ENCODE measurements at places on chromosomes 3 and 15.

- no peak for DNase-seq
These were observed 1.6 kb upstream of the BNC1 start for GRCh38 chr15:83285979-83286553.

DNA sequence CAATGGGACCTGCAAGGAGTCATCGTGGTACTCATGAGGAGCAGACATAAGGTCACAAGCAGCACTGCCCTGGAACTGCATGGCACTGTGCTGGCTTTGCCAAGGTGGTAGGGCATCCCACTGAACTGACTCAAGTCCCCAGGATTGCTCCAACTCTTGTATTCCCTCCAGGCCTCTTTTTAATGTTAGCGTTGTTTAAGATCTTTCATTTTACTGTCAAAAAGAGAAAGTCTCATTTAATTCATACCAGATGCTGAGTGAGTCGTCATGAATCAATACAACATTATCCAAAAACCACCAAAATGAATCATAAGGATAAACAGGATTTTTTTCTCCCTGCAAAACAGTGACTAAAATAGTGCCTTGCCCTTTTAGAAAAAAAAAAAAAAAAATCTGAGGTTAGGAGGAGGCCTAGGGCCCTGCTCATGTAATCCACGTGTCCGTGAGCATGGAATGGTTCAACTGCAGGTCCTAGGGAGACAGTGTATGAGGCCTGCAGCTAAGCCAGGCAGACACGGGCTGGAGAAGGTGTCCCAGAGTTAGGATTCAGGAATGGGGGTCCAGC, 36.7 kb upstream of the BLM start:
- no peak for DNase-seq

DNA sequence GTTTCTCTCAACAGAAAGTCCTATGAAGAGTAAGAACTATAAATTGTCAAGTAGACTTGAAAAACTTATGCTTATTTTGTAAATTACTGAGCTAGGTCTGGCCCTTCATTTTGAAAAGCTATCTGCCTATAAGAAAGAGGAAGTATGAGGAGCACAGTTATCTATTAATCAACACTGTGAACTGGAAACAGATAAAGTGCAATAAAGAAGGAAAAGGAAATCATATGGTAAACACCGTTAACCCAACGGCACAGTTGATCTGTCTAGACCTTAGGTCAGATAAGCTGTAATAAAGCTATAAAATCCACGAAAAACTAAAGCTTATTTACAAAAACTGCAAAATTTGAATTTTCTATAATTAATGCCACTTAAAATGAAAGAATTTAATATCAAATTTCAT, 242.5 kb downstream of the ZBTB20 start:
- DNase-seq, result no peak

GRCh38 chr3:61936344-61936937, 375.1 kb downstream of the PTPRG start:
- DNase-seq, result no peak

- no peak for DNase-seq
These were observed 56.3 kb upstream of the CSPG5 start for GRCh38 chr3:47634996-47635395.

DNA sequence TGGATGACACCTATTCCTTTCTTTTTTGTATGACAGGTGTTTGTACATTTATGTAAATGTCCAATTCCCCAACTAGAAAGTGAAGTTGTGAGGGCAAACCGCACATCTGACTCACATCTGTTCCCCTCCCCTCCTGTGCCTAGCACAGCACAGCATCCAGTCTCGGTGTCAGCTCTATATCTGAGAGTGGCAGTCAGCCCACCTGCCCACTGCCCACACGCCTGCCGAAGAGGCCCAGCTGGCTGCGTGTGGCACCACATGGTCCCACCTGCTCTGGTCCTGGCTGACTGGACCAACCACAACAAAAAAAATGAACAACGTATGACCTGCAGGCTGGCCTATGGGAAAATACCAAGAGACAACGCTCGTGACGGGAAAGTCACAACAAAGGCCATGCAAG, 62.8 kb downstream of the XXYLT1 start:
- DNase-seq, result no peak

GRCh38 chr3:179531576-179531975, 31.1 kb upstream of the ACTL6A start:
- no peak for DNase-seq

DNA sequence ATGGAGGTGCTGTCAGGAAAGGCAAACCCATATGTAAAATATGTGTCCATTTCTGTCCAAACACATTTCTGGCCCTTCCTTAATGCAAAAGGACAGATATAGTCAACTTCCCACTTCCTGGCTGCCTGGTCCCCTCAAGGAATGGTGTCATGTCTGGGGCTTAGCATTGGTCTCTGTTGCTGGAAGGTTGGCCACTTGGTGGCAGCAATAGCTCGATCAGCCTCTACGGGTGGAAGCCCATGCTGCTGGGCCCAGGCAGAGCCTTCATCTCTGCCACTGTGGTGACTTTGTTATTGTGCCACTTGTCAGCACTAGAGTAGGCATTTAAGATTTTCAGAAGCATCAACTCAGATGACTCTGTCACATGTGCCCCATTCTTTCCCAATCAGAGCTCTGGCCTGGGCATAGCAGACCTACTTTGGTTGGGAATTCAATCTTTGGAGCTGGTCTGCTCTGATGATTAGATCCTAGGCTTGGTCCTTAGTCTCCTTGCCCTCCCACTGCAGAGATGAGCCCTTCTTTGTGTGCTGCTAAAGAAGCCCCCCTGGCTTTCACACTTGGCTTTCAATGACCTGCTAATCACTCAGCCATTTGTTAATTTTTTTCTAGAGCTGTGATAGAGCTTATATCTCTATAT, 51.0 kb upstream of the SPSB4 start:
- DNase-seq, result peak; percentile 8

DNA sequence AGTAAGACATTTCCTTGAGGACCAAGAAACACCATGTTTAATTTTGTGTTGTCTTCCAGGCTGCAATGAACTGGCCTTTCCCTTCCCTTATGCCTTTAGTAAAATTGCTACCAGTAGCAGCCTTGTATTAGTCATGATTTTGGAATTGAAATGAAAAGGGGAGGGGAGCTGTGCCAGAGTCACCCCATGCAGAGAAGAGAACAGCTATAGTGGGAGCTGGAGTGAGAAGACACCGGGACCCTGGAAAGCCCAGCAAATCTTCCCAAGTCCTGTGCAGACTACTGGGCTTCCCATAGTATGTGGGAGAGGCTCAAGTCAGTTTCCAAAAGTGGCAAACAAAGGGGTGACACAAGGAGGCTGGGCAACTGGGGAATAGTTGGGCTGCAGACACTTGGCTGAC, 178.5 kb downstream of the NR1D2 start:
- no peak for DNase-seq

DNA sequence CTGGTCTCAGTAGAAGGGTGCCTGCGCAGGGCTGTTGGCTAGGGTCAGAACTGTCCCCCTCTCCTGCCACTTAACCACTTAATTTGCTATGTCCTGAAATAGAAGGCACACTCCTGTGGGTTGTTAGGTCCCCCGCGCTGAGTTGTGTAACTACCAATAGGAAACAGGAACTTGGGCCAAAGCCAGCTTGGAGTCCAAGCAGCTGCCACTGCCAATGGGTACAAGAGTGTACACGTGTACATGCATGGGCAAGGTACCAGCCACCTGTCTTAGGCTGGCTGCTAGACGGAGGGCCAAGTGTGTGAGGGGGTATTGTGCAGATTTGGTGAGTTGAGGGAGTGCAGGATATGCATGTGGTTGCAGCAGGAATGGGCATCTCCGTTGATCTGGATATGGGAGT, 29.7 kb upstream of the POLG start:
- DNase-seq, result no peak

- no peak for DNase-seq
These were observed 715 bp upstream of the SCAPER start for GRCh38 chr15:76905855-76906254.

DNA sequence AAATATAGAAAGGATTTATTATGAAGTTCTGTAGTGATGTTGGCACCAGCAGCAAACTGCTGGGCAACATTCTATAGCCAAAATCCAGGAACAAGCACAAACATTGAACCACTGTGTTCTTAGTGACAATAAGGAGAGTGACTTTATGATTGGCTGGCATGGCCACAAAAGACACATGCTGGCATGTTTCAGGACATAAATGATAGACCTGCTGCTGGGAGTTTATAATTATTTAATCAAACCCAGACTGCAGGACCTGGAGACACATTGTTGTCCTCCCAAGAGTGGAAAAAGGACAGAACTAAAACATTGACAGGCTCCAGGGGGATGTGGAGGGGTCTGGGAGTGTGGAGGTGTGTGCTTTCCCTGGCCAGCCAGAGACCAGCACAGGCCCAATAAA, 255.3 kb upstream of the LRTM1 start:
- DNase-seq, result no peak

DNA sequence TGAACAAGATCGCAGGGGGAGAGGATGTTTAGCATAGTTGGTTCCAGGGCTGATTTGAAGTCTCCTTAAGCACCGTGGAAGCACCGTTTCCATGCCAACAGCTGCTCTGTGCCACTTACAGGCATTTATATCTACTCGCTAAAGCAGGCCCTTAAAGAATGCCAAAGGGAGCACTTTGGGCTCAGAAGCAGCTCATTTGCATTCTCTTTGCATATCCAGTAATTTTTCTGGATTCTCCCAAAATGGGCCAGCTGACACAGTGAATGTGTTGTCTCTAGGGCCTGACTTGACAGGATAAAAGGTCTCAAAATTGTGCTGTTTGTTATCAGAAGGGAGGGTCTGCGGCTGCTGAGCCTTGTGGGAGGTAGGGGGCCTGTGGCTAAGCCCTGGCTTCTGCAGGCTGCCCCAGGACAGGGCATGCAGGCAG, 138.6 kb downstream of the FBLN2 start:
- DNase-seq, result peak; percentile 21

DNA sequence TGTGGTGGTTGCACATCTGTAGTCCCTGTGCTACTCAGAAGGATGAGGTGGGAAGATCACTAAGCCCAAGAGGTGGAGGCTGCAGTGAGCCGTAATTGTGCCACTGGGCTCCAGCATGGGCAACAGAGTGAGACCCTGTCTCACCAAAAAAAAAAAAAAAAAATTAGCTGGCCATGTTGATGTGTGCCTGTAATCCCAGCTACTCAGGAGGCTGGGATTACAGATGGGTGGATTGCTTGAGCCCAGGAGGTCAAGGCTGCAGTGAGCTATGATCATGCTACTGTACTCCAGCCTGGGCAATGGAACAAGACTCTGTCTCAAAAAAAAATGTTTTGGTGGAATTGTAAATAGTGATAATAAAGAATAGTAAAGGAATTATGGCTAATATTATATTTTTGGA, 9.9 kb downstream of the ATRIP start:
- peak; percentile 64 for DNase-seq

All from NCI-H1048 (cell line).